ENCODE measurements at places on chromosomes 2 and 18. TPM values are rescaled to one million over a fixed set of nuclear protein-coding genes. Genes with fewer than 3 reads are reported as not detected.

Gene DSG2
- polyA plus RNA-seq = 28.9 TPM

Gene TMEM150A
- 22.4 TPM for polyA plus RNA-seq

Gene HMSD
- 0.48 TPM for polyA plus RNA-seq

Gene IL18RAP
- polyA plus RNA-seq = 1.00 TPM

DNA sequence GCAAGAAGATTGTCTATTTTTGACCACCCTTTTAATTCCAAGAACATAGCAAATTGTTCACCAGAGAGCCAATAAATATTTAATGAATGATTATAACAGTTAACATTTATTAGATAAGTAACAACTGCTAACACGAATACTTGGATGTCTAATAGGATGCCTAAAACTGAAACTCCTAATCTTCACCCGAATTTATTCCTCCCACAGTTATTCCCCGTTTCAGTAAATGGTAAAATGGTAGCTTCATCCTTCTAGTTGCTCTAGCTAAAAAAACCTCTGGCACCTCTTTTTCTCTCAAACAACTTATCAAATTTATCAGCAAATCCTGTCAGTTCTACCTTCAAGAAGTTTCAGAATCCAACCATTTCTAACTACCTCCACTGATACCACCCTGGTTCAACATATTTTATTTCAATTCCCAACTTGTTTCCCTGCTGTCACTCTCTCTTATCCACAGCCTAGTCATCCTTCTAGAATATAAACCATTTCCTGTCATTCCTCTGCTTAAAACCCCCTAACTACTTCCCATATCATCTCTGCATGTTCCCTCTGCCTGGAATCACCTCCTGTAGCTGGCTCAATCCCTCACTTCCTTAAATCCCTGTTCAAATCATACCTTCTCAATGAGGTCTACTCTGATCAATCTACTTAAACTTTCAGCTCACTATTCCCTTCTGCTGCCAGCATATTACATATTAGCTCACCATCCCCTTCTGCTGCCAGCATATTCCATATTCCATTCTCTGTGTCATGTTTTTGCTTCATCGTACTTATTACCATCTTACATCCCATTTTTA lies 93.8 kb downstream of the ROCK2 start:
- H3K4me1 ChIP-seq = no peaks in the 10 kb centered on the region
- no peaks in the 10 kb centered on the region for H3K27me3 ChIP-seq
- H3K4me3 ChIP-seq = no peak overlapping the region
- no peak for DNase-seq
- H3K27ac ChIP-seq = no peak overlapping the region

GRCh38 chr2:170084820-170085491 lies 93.0 kb upstream of the MYO3B start:
- no peak for DNase-seq
- H3K27ac ChIP-seq = no peak overlapping the region
- H3K4me3 ChIP-seq = no peak overlapping the region
- H3K36me3 ChIP-seq = no peaks in the 10 kb centered on the region

GRCh38 chr18:6860804-6861448 lies 131.4 kb downstream of the ARHGAP28 start:
- no peak overlapping the region for H3K4me3 ChIP-seq
- no peak overlapping the region for H3K27ac ChIP-seq
- peaks cover 5% of the 10 kb centered on the region for H3K36me3 ChIP-seq
- H3K4me1 ChIP-seq = no peaks in the 10 kb centered on the region
- DNase-seq = no peak

DNA sequence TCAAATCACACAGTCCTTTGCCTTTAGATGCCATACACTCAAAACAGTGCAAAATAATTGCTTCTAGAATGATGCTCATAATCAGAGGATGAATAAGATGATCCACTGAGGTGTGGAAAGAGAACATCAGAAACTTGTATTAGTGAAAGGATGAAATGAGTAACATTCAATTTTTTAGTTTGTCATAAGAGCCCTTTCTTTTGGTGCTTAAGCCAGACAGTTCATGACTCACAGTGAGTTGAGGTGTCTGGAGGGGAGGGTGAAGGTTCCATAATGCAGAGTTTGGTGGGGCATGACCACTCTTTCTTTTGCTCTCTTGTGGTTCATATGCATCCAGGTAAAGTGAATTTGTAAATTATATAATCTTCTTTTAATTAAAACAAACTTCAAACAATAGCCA lies 415.0 kb upstream of the CELF4 start:
- no peak for DNase-seq
- no peaks in the 10 kb centered on the region for H3K27me3 ChIP-seq
- H3K4me3 ChIP-seq = no peak overlapping the region
- no peaks in the 10 kb centered on the region for H3K36me3 ChIP-seq
- H3K4me1 ChIP-seq = no peaks in the 10 kb centered on the region

DNA sequence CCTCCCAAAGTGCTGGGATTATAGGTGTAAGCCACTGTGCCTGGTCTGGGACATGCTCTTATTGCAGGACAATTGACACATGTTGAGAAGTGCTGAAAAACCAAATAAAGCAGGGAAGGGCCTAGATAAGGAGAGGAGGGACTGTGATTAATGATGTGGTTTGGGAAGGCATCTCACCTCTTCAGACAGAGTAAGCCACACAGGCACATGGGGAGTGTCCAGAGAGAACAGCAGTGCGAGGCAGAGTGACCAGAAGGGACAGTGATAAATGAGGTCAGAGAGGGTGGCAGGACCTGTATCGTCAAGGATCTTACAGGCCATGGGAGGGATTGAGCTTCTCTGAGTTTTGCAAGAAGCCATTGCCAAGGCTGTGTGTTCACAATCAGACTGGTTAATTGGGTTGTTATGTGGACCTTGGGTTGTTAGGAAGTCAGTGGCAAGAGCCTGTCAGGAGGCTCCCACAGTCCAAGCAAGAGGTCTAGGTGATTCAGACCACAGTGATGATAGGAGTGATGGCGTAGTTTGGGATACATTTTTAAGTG lies 58.5 kb downstream of the EIF5B start:
- no peaks in the 10 kb centered on the region for H3K27me3 ChIP-seq
- no peak for DNase-seq
- no peak overlapping the region for H3K27ac ChIP-seq
- H3K36me3 ChIP-seq = peaks cover 16% of the 10 kb centered on the region

DNA sequence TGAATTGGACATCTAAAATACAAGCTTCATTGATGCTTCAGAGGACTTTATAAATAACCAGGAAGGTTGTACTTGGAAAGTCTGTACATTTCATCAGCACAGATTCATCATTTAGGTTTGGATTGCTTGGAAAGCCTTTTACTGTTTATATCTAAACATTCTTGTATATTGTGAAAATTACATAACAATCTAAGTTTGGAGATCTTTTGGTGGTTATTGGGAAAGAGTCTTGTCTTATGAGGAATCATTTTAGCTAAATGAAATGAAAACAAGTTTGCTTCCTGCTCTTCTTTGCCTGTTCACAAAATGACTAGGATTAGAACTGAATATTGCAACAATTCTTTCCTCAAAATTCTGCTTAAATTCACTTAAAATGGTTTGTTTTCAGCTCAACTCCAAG lies 79.3 kb downstream of the ABI2 start:
- H3K36me3 ChIP-seq = peaks cover 5% of the 10 kb centered on the region
- no peak for DNase-seq
- H3K4me1 ChIP-seq = no peaks in the 10 kb centered on the region
- no peaks in the 10 kb centered on the region for H3K27me3 ChIP-seq

- no peak overlapping the region for H3K27ac ChIP-seq
- no peaks in the 10 kb centered on the region for H3K4me1 ChIP-seq
- peaks cover 3% of the 10 kb centered on the region for H3K36me3 ChIP-seq
- DNase-seq = no peak
- no peaks in the 10 kb centered on the region for H3K27me3 ChIP-seq
These were observed 111.2 kb upstream of the CD226 start for GRCh38 chr18:70058916-70059315.

GRCh38 chr2:102269200-102269524 lies 42.2 kb upstream of the IL1RL1 start:
- no peaks in the 10 kb centered on the region for H3K27me3 ChIP-seq
- H3K27ac ChIP-seq = no peak overlapping the region
- H3K4me3 ChIP-seq = no peak overlapping the region
- DNase-seq = no peak
- no peaks in the 10 kb centered on the region for H3K36me3 ChIP-seq

DNA sequence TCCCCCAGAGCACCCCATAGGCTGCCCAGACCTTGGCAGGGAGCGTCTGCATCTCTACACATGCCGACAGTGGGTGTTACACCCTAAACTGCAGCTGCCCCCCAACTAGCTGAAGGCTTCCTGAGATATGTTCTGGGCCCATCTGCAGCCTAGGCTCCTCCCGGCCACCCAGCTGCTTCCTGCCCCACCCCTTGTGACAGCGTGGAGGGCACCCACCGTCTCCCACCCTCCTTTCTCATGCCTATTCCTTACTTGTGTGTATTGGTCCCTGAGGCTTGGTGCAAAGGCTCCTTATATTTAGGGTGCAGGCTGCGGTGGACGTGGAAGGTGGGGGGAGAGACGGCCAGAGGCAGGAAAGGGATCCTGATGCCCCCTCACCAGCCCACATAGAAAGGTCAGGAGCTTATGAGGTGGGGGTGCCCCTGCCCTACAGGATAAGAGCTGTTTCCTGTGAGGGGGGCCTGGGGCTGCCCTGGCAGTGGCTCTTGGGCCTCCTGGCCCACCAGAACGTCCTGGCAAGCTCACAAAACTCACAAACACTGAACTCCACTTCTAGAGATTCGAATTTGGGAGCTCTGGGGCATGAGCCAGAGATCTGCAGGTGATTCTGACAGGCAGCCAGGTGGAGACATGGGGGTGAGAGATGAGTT lies 7.3 kb upstream of the PROM2 start:
- DNase-seq = no peak
- H3K4me3 ChIP-seq = no peak overlapping the region
- H3K27ac ChIP-seq = no peak overlapping the region
- H3K36me3 ChIP-seq = no peaks in the 10 kb centered on the region
- no peaks in the 10 kb centered on the region for H3K27me3 ChIP-seq

Measured in small intestine (tissue), 16 donors.